ENCODE measurements at places on chromosomes 2 and 18.

DNA sequence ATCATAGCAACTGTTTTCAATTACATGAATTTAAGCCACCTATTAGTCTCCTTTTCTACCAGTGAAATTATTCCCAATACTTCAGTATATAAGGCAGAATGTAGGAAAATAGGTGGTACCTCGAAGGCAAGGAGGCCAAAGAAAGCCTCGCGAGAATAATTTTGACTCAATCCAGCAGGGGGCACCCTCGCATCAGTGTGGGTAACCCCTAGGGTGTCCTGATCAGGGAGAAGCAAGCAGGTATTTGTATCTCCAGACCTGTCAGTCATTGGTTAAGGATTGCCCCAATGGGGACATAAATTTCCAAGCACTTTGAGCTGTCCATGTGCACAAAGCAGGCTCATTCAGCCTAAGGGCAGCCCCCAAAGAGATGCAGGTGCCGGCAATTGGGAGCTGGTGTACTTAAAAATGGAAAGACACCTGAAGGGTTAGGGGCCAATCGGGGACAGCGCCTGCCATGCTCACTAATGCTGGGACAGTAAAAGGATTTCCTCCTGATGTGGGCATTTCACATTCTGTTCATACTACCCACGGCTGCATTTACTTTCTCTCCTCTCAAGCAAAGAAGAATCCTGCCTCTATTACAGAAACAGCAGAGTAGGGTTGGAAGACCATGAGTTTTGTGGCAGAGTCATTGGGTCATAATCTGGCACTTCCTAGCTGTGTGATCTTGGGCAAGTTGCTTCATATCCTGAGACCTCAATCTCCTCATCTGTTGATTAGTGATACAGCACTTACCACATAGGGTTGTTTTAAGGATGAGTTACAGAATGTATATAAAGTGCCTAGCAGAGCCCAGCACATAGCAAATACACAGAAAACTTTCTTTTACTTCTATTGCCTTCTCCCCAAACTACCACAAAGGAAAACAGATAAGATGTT is 136.1 kb downstream of the ICOS start:
- peak; percentile 84 for DNase-seq

GRCh38 chr2:226396541-226396940 is 403.1 kb downstream of the IRS1 start:
- DNase-seq: no peak

- DNase-seq: no peak
Measured at GRCh38 chr2:42998721-42999120, 206.3 kb upstream of the HAAO start.

DNA sequence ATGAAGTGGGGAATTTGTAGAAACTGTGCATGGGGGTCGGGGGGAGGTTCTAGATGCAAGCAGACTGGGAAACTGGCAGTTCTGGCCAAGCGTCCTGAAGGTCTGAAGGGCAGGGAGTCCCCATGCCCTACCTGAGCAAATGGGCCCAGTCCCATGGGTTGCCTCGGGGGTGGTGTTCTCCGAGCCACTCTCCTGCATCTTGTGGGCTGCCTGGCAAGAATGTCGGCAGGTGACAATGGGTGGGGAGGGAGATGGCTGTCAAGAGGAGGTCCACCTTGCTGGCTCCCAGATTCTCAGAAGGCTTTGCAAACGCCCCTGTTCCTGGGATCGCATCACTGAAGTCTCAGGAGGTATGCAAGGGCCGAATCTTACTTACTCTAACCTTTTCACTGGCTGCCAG is 21.3 kb downstream of the INHBB start:
- no peak for DNase-seq

DNA sequence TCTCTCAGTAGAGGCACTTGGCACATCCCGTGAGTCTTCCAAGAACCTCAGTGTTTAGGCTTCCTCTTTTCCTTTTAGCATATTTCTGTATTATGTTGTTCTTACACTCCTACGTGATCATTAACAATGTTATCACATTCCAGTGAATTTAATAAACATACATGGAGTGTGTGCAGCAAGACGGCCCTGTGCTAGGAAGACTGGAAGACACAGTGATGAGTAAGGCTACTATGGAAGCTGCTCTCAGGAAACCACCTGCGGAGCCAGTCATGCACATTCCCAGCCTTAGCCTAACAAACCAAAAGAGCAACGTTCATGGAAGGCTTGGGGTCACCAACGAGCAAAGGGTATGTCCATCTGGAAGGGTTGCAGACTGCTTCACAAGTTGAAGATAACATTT is 103.4 kb downstream of the ETAA1 start:
- DNase-seq: no peak

- DNase-seq: no peak
Measured at GRCh38 chr18:58255701-58256311, 211.8 kb downstream of the NEDD4L start.

GRCh38 chr2:206521115-206521514 is 77.8 kb downstream of the ADAM23 start:
- DNase-seq: no peak

GRCh38 chr18:59715445-59715844 is 18.2 kb upstream of the CCBE1 start:
- no peak for DNase-seq

DNA sequence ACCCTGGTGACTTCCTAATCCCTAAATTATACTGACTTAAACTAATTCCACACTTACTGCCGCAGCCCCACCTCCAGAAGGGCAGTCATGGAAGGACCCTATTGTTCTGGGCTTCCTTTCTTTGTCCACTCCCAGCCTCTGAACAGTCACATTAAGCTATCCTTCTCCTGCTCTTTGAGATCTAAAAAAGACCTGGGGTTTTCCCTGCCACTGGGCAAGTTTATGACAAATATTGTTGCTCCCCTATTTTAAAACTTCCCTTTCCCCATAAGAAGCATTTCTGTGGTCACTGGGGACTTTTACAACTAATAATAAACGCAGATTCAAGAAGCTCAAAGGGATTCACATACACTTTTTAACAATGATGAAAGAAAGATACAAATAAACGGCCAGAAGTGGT is 47.2 kb upstream of the XPO1 start:
- no peak for DNase-seq

DNA sequence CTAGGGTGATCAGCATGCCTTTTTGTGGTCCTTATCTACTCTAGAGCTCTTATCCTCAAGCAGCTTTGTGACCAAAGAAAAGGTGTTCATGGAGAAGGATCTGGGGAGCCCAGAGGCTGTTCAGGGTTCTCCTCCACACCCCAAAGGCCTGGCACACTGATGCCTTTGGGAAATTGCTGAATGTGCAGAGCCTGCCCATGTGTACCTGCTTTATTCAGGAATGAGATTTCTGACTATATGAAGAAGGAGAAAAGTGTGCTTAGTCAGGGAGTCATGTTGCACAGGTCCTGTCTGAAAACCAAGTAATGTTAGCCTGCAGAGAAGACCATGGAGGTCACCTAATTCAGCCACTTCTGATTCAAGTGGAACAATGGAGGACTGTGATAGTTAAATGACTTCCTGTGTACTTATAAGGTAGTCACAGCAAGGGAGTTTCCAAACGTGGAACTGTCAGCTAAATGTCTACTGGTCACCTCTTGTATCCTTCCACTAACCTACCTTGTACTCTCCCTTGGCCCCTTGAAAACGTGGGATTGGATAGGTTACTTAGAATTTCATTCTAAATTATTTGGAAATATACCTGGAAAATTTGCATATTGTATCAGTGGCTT is 81.3 kb downstream of the LIMS1 start:
- no peak for DNase-seq

- DNase-seq: peak; percentile 75
Measured at GRCh38 chr2:71100195-71100964, 29.6 kb downstream of the MCEE start.

DNA sequence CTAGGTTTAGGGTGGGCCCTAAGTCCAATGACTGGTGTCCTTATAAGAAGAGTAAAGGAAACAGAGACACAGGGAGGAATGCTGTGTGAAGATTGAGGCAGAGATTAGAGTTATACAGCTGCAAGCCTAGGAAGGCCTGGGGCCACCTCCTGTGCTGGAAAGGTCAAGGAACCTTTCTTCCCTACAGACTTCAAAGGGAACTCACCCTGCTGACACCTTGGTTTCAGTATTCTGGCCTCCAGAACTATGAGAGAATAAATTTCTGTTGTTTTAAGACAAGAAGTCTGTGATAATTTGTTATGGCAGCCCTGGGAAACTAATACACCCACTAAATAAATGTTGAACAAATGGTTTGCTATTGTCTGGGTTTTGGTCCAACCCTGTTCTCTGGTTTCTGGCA is 102.3 kb upstream of the NEUROD1 start:
- no peak for DNase-seq

GRCh38 chr2:40403233-40403836 is 48.6 kb downstream of the SLC8A1 start:
- no peak for DNase-seq
